GM12892 (cell line): ENCODE measurements at places on chromosomes 6 and 20.

GRCh38 chr6:22613695-22614094 is 44.3 kb downstream of the HDGFL1 start:
- no peak for DNase-seq

GRCh38 chr6:7992002-7992815 is 72.0 kb downstream of the BLOC1S5 start:
- peak; percentile 40 for DNase-seq

DNA sequence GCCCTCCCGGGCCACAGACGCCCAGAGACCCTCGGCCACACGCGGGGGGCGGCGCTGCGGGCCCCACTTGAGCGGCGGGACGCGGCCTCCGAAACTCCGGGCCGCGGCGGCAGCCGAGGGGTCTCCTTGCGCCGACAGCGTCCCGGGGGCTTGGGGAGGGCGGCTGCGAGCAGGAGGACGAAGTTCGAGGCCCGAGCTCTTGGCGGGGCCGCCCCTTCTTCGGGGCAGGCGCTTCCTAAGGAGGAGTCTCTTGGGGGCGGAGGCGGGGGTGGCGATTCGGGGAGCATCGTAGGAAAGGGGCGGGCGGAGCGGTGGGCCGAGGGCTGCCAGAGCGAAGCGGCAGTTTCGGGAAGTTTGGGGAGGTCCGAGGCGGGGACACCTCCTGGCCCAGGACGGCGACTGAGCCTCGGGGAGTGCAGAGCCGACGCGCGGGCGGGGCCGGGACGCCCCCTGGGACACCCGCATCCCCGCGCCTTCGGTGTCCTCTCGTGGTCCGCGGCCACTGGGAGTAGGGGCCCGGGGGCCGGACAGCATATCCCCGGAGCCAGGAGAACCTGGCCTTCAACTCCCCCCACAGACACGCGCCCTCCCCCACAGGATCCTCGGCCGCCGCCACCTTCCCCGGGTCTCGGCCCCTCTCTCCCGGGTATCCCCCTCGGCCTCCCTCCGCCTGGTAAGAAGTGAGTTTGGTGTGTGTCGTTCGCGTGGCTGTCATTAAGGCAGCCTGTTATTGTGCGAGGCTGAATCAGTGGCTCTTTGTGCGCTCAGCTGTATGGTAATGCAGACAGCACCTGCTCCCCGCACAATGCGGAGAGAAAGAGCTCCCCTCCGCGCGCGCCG is 613 bp upstream of the DLL1 start:
- DNase-seq: no peak

GRCh38 chr6:81767163-81767891 is 14.8 kb upstream of the TENT5A start:
- no peak for DNase-seq

GRCh38 chr6:89667872-89668556 is 29.5 kb upstream of the LYRM2 start:
- no peak for DNase-seq

DNA sequence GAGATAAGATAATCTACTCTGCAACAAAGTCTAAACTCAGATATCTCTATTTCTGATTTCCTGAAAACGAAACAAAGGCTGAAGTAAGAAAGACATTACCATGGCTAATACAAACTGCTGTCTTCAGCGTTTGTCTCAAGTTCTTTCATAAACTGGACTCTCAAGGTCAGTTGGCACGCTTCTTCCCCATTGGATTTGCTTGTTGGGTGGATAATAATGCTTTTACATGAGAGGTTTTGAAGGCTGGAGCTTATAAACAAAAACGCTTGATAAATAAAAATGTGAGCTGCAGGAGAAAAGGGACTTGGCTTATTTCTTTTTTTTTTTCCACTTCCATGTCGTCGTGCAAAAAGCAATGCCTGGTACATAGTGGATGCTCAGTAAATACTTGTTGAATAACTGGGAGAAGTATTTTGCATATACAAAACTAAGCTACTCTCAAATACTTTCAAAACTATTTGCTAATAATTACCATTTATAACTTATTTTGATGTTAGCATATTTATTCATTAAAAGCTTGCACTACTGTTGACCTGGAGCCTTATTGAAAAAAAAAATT is 65.7 kb upstream of the EEF1A1 start:
- no peak for DNase-seq

- DNase-seq: no peak
These were observed 2.1 kb upstream of the DDX27 start for GRCh38 chr20:49216991-49217578.

GRCh38 chr6:33114406-33114805 is 38.6 kb downstream of the HLA-DPB1 start:
- DNase-seq: no peak

DNA sequence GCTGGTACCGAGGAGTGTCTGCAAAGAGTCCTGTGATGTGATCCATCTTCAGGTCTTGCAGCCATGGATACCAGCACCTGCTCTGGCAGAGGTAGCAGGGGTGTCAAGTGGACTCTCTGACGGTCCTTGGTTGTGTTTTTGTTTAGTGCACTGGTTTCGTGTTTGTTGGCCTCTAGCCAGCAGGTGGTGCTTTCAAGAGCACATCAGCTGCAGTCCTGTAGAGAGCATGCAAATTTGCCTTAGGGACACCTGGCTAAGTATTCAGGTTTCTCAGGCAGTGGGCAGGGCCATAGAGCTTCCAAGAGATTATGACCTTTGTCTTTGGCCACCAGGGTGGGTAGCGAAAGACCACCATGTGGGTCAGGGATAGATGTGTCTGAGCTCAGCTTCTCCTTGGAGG is 14.5 kb upstream of the RGS17 start:
- no peak for DNase-seq

DNA sequence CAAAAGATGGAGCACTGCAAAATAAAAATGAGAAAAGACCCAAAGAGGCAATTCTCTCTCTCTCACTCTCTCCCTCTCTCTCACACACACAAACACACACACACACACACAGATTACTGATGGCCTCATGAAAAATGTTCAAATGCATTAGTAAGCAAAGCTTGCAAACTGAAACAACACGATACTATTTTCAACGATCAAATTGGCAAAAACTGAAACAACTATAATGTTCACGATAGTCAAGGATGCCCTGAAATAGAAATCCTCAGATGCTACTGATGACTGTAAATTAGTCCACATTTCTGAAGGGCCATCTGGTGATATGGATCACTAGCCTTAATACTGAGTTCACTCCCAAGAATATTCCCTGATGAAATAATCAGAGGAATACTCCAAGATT is 100.8 kb downstream of the TRERF1 start:
- DNase-seq: no peak
